ENCODE measurements at places on chromosomes 3 and 15.

- no peak for DNase-seq
Observed at GRCh38 chr15:29822100-29822683, at the start of gene TJP1. Gene TJP1 (minus strand): TSS chr15:29822468. CDS start chr15:29822028, 440 bp downstream.

DNA sequence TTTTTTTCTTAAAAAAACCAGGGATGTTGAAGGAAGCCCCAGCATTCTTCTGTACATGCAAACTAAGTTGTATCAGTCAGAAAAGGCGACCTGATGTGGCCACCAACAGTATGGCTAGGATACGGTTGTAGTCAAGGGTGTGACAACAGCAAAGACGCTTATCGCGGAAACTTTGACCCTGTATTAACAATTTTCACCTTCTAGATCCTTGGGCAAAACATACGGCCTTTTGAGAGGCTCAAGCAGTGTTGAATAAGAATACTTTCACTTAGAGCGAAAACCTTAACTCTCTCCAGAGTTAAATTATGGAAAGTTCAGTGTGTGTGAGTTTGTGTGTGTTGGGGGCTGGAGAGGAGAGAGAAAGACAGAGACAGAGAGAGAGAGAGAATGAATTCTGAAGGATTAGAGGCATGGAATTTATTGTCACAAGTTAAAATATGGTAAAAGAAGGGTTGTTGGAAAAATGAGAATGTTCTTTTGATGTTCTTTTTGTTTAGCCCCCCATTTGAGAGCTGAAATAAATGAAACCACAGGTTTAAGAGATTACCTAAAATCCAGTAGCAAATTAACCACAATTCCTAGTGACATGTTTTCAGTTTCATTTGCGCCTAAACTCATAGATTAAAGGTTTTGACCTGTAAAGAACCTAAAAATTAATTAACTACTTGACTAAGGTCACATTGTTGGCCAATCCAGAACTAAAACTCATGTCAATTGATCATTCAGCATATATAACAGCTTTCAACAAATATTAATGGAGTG, 9.2 kb downstream of the ALCAM start:
- no peak for DNase-seq

DNA sequence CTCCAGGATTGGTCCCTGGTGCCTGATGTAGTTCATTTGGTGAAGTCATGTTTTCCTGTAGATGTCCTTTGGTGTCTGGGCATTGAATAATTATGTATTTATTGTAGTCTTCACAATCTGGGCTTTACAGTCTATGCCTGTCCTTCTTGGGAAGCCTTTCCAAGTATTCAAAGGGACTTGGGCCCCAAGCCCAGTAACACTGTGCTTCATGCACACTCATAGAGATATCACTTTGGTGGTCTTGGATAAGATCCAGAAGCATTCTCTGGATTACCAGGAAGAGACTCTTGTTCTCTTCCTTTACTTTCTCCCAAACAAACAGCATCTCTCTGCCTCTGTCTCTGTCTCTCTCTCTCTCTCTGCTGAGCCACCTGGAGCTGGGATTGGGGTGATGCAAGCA, 281.1 kb upstream of the GOLGA6L4 start:
- no peak for DNase-seq

- no peak for DNase-seq
Observed at GRCh38 chr3:9994086-9994844, 7.6 kb upstream of the EMC3 start.

- no peak for DNase-seq
Observed at GRCh38 chr15:85785887-85786780, 8.6 kb downstream of the KLHL25 start.

DNA sequence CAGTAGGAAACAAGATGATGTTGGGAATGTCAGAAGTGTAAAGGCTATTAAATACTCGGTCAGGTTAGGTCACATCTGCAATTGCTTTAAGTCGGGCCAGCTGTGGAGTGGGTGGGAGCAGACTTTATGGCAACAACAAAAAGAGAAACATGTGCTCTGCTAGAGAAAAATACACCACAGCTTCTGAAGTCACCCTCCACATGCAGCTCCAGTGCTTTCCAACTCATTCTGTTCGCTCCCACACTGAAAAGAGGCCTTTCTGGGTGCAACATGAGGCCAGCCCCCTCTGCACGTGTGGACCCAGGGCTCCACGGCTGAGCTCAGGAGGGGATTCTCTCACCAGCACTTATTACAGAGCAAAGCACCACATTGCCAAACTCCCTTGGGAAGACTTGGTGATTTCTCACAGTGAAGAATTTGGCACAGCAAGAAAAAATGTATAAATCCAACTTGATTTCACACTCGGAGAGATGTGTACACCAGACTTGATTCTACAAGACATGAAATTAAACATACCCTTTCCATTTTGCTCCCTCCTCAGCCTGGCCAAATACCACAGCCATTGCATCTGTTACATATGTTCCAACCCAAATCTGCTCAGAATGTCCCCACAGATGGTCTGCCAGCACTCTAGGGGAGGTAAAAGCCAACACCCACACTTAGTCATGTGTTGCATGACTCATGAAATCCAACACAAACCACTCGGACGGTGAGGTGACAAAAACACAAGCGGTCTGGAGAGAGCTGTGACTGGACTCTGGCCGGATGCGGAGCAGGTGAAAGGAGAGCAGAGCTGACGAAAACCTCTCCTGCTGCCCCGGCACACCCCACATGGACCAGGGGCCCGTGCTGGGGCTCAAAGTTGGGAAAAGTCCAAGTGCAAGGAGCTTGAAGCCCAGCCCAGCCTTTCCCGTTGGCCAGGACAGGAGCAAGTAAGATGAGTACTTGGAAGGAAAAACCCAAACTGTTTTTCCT, 74.6 kb downstream of the ITGB5 start:
- no peak for DNase-seq

GRCh38 chr3:5275529-5275928, 88.0 kb downstream of the EDEM1 start:
- DNase-seq = no peak

- no peak for DNase-seq
Observed at GRCh38 chr15:83695246-83695645, 41.3 kb downstream of the ADAMTSL3 start.

DNA sequence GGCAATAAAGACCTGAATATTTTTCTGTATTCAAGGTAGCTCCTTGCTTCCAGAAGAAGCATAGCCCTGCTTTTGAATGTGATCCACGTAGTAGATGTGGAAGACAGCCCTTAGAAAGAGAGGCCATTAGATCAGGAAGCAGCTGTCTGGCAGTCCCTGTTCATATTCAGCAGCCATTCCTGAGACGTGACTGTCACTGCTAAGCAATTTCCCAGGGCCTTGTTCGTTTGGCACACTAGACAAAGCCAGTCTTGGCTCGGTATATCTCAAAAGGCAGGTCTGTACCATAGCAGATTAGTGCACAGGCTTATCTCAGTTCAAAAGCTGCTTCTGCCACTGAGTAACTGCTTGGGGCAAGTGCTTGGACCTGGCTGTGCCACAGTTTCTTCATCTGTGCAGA, 287.8 kb upstream of the MCTP2 start:
- DNase-seq = no peak

- no peak for DNase-seq
Observed at GRCh38 chr3:126113733-126114442, 30.0 kb upstream of the SLC41A3 start.

DNA sequence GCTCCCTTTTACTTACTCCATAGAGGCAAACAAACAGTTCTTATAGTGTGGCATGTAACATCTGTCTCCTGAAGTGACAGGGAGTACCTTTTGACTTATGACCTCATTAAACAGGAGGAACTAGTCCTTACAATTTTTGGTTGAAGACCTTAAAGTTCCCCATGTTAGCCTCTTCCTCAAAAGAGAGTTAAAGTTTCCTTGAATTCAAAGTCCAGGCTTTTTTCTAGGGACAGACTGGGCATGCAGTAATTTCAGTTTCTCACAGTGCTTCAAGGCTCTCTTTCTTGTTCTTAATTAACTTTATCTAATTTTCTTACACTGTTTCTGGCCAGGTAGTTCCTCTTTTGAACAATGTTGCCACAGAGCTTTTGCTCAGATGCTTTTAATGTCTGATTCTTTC, 12.1 kb downstream of the GOLM2 start:
- no peak for DNase-seq

DNA sequence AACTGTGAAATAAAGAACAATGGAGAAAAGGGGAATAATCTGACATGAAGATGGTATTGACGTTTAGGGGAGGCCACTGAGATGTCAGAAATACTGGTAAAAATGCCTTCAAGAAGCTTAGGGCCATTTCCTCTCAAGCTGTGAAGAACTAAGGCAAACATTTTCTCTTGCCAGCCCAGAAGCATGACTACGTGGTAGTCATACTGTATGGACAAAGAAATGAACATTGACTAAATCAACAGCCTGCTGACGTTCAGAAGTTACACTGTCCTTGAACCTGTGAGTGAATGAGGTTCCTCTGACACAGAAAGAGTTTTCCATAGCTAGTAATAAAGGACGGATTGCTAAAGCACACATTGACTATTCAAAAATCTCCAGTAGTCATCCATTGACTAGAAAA, 121.0 kb downstream of the P3H2 start:
- no peak for DNase-seq

DNA sequence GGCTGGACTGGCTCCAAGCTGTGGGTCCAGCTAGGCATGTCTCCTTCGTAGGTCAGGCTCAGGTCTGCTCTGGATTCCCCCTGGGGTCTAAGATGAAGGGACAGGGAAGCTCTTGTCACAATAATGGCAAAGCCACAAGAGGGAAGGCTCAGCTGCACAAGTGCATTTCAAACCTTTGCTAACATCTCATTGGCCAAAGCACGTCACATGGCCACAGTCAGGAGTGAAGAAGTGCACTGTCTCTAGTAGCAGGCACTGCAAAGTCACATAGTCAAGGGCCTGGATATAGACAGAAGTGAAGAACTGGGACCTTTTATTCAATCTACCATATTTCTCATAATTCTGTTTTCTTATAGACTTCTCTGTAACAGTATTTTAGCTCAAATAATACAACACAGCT, 20.1 kb downstream of the DLEC1 start:
- no peak for DNase-seq

DNA sequence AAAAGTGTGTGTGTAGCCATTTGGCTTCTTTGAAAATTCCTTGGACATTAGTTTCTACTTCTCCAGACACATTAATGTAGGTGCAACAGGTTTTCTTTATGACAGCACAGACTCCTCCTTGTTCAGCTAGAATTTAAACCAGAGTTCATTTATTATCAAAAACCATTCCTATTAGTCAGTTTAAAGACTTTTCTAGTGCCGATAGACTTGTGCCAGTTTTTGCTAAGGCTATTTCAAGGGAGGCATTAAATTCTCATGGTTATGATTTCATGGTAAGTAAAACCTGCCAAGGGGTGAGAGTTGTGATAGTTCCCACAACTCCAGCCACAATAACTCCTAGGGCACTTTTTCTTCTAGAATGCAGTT, 20.6 kb upstream of the SENP7 start:
- DNase-seq = no peak

DNA sequence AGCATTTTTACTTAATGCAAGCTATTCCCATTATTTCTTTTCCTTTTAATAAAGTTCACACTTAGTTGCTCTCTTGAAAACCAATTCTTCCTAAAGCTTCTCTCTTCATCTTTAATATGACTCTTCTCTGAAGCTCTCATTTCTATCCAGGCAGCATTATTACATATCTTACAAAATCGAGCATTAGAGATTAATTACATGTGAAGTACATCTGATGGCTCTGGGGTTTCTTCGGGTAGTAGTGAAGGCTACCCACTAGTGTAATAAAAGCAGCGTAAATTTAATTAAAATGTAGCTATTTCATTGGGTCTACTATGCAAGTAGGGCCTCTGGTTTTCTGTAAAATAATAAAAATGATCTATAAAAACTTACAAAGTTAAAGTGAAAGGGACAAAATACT, 513.6 kb upstream of the DPH6 start:
- DNase-seq = no peak

- no peak for DNase-seq
Observed at GRCh38 chr15:66879531-66880368, 177.7 kb downstream of the SMAD6 start.

GRCh38 chr15:65305150-65305758, 777 bp downstream of the RNU5B-1 start:
- no peak for DNase-seq

DNA sequence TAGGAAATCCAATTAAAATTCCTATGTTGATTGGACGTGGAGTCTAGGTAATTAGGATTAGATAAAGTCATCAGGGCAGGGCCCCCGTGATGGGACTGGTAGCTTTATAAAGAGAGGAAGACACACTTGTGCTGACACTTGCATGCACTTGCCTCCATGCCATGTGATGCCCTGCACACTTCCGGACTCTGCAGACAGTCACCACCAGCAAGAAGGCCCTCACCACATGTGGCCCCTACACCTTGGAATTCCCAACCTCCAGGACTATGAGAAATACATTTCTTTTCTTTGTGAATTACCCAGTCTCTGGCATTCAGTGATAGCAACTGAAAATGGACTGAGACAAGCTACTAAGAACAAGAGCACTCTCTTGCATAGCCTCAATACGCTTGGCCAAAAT, 90.6 kb downstream of the CRYGS start:
- DNase-seq = no peak

- no peak for DNase-seq
Observed at GRCh38 chr3:69815970-69816369, 76.7 kb downstream of the MITF start.

- peak; percentile 87 for DNase-seq
Observed at GRCh38 chr3:49199239-49199899, 28.0 kb downstream of the KLHDC8B start.

GRCh38 chr15:61655881-61656280, 404.4 kb downstream of the VPS13C start:
- no peak for DNase-seq

GRCh38 chr3:46490338-46491084, 7.3 kb upstream of the RTP3 start:
- DNase-seq = no peak

- no peak for DNase-seq
Observed at GRCh38 chr15:68819495-68820294, 1.0 kb downstream of the ANP32A start.

DNA sequence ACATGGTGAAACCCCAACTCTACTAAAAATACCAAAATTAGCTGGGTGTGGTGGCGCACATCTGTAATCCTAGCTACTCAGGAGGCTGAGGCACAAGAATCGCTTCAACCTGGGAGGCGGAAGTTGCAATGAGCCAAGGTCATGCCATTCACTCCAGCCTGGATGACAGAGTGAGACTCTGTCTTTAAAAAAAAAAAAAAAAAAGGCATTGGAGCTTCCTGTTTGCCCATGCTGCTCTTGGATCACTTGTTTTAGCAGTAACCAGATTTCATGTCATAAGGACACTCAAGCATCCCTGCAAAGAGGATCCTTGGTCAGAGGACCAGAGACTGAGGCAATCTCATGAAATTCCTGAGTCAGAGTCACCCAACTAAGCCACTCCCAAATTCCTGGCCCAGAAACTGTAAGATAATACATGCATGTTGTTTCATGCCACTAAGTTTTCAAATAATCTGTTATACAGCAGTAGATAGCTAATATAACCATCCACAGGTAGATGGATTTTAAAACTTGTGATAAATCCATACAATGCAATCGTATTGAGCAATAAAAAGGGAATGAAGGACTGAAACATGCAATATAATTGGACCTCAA, 82.0 kb upstream of the XXYLT1 start:
- no peak for DNase-seq
